ENCODE measurements at places on chromosomes 3 and 15.

- DNase-seq: no peak
Observed at GRCh38 chr15:77649017-77649416, 16.3 kb upstream of the LINGO1 start.

GRCh38 chr3:184945886-184946625 is 134.1 kb downstream of the VPS8 start:
- no peak for DNase-seq

- no peak for DNase-seq
Observed at GRCh38 chr3:8371085-8371551, 130.5 kb upstream of the LMCD1 start.

DNA sequence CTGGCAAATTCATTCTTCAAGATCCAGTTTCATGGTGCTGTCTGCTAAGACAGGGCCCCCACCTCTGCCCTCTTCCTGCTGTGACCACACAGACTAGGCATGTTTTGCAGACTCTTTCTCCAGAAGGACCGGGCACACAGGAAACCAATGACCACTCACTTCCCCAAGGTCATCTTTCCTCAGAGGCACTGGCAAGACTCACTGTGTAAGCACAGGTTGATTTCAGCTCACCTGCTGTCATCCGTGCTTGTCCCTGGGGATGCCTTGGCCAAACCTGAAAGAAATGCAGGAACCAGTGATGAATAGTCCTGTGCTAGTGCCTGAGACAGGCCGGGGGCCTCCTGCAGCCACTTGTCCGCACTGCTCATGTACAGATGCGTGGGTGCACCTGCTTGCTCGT is 33.5 kb downstream of the ALS2CL start:
- DNase-seq: no peak

GRCh38 chr3:152328841-152329240 is 60.1 kb downstream of the MBNL1 start:
- no peak for DNase-seq

- no peak for DNase-seq
Observed at GRCh38 chr3:181913254-181913653, 201.5 kb downstream of the SOX2 start.
